ENCODE measurements at places on chromosomes 11 and 22. TPM values are rescaled to one million over a fixed set of nuclear protein-coding genes. Genes with fewer than 3 reads are reported as not detected.

DNA sequence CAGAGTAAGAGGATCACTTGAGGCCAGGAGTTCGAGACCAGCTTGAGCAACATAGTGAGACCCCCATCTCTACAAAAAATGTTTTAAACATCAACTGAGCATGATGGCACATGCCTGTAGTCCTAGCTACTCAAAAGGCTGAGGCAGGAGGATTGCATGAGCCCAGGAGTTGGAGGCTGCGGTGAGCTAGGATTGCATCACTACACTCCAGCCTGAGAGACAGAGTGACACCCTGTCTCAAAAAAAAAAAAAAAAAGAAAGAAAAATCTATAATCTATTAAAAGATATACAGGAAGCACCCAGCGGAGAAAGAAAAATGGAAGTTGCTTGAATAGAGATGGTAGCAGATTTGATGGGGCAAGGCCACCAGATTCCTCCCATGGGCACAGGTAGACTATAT lies 61.8 kb downstream of the FAM83F start:
- no peak for DNase-seq

The EXT2 gene
- total RNA-seq = 67.3 TPM

- no peak for DNase-seq
Measured at GRCh38 chr22:17115945-17116565, 5.1 kb downstream of the TMEM121B start.

DNA sequence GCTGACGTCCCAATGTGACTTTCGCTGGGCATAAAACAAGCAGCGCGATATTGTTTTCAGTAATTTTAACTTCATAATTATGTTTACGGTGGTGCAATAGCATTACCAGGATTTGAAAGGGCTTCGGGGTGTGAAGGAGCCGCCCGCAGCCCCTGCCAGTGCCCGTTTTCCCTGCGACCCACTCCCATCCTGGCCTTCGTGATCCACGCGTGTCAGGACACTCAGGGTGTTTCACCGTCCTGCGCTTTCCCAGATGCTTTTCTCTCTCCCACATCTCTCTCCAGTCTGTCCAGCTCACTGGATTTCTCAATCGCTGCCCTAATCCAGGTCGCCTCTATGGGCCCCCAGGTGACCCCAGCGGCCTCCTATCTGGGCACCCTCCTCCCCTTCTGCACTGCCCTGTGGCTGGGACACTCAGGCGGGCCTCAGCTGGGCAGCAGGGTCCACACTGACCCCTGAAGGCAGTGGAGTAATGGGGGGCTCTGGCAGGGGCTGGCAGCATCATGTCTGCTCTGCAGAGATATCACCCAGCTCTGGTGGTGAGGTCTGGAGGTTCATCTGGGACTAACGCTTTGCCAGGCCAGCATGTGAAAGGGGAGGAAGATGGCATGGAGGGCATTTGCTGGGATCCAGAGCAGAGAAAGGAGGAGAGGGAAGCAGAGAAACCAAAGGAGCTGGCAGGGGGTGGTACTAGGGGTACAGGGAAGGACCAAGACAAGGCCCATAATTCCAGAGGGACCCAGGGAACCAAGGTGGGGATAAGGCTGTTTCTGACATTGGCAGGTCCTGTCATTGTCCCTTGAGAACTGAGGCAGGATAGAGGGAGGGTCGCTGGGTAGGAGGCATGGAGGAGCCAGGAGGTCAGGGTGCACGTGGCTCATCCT lies 622.8 kb downstream of the BRD1 start:
- no peak for DNase-seq

The C1QTNF4 gene
- not detected for total RNA-seq

DNA sequence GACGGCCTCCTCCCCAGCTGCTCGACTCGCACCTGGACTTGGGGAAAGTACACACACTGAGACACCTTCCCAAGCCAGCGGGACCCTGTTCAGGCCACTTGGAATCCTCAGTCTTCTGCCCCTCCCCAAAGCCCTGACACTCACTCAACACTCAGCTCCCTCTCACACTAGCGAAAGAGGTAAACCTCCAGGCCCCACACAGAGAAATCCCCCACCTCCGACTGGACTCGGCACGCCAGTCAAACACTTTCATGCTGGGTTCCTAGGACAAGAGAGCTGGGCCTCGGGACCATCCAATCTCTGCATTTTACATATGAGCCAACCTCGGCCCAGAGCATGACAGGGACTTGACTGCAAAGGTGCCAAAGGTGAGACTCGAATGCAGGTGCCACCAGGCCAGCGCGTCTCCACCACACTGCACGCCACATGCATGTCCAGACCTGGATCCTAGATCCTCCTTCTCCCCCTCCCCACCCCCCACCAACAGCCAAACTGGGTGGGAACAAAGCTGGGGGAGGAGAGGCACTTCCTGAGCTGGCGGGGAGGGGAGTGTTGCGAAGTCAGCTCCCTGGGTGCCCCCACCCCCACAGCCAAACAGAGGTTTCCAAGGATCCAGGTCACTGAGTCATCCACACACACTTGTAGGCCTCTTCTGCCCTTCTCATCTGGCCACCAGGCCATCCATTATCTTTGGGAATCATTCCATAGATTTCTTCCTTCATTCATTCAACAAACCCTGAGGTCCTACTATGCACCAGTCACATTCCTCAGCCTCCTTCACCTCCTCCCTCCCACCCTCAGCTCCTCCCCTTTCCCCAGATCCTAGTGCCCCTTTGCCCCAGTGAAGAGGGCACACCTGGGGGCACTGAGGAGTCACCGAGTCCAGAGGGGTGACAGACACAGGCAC lies 10.7 kb upstream of the CD5 start:
- DNase-seq = no peak

DNA sequence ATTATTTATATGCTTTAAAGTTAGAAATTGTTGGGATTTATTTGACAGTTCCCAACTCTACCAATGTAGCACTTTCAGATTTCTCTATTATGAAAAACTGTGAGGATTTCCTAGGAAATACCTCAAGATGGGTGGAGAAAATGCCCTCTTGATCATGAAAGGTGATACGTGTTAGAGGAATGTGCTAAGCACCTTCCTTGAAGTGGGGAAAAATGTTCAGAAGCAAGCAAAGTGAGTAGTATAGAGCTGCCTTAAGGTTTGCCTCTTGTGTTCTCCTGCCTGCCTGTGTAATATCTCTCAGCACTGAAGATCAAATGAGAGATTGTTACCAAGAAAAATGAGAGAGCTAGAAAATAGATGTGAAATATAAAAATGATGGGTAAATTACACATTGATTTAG lies 58.2 kb downstream of the YAP1 start:
- DNase-seq = no peak

The ACTN3 gene
- not detected for total RNA-seq

The C11orf91 gene
- 5.8 TPM for total RNA-seq

The CNIH2 gene
- total RNA-seq = 3.5 TPM

The ARHGAP42 gene
- total RNA-seq = 9.9 TPM

The OR5M8 gene
- total RNA-seq = not detected

The FGF19 gene
- total RNA-seq = 0.73 TPM

- DNase-seq = peak; percentile 66
Measured at GRCh38 chr22:44085743-44086270, 61.7 kb downstream of the PARVB start.

The USP2 gene
- total RNA-seq = 1.1 TPM

- DNase-seq = peak; percentile 75
Measured at GRCh38 chr22:46352691-46353386, 17.3 kb downstream of the TRMU start.

Measured in Calu3 (cell line).